HEK293T (cell line): ENCODE measurements at places on chromosomes 16 and 17.

GRCh38 chr16:84593825-84594724 lies 23.8 kb downstream of the COTL1 start:
- DNase-seq = no peak

DNA sequence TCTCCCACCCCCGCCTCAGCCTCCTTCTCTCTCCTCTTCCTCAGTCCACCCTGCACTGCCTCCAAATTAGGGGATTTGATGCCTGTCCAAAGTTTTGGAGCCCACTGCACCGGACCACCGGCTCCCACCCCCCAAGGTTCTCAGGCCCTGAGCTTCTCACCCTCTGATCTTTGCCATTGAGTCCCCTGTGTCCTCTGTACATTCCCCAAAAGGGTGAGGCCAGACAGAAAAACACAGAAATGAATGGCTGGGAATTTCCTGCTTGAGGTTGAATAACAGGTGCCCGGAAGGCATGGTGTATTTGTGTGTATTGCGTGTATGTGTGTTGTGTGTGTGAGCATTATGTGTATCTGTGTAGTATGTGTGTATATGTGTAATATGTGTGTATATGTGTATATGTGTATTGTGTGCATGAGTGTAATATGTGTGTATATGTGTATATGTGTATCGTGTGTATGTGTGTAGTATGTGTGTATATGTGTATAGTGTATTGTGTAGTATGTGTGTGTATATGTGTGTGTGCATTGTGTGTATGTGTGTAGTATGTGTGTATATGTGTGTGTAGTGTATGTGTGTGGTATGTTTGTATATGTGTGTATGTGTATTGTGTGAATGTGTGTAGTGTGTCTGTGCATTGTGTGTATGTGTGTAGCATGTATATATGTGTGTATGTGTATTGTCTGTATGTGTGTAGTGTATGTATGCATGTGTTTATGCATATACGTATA lies 16.0 kb upstream of the CCL17 start:
- no peak for DNase-seq

- DNase-seq = no peak
Observed at GRCh38 chr17:48497103-48497502, 33.7 kb downstream of the HOXB1 start.

- no peak for DNase-seq
Observed at GRCh38 chr16:54734156-54734555, 196.5 kb upstream of the IRX5 start.

DNA sequence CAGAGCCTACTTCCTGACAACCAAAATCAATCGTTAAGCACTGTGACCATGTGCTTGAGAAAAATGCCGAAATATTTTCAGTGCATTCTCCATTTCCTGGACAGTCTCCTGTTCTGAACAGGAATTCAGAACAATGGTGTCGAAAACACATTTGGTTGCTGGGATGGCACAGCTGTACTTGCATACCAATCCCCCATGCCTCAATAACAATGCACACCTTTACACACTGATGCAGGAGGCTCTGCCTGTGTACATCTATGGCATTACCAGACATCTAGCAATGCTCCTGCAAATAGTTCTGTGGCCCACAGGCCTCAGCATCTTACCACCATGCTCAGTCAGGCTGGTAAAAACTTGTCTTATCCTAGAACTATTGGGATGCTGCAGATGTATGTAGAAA lies 6.2 kb downstream of the CHTF8 start:
- DNase-seq = no peak

DNA sequence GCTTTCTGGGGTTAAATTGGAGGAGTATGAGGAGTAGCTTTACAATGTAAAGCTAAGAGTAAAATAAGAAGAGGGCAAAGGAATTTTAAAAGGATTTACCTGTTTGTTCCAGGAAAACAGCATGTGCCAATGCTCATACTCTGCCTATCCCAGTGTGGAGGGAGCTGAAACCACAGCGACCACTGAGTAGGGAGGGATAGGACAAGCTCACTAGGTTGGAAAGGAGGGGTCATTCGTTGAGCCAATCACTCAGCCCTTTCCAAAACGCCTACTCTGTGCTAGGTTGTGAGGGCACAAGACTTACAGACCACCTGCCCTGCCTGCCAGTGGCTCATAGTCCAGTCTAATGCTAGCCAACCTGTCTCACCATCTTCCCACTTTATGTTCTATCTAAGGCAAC lies 1.1 kb upstream of the DNAJC7 start:
- no peak for DNase-seq

- peak; percentile 30 for DNase-seq
Observed at GRCh38 chr17:333626-334396, 18.8 kb downstream of the RPH3AL start.

DNA sequence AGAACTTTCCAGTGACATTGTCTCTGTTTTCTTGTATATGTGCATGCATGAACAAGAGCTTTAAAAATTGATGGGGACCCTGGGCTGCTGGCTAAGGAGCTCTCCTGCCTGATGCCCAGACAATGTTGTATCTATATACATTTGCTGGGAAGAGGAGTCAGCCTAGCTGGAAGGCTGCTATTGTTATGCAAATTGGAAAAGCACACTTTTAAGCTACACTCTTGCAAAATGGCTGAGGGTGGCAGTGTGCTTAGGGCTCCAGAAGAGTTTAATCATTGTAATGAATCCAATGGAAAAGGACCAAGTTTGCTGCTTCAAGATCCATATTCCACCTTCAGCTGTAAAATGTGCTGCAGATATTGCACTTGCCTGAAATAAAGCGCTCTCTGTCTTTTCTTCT lies 171.8 kb downstream of the PRKCA start:
- DNase-seq = no peak
